ENCODE measurements at places on chromosomes 11 and 22.

DNA sequence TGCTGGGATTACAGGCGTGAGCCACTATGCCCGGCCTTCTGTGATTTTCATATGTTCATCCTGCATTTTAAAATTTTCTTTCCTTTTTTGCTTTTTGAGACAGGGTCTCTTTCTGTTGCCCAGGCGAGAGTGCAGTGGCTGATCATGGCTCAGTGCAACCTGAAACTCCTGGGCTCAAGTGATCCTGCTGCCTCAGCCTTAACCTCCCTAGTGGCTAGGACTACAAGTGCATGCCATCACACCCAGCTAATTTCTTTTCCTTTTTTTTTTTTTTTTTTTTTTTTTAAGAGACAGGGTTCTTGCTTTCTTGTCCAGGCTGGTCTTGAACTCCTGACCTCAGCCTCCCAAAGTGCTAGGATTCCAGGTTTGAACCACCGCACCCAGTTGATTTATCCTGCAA, 54.1 kb upstream of the WT1 start:
- DNase-seq: no peak

DNA sequence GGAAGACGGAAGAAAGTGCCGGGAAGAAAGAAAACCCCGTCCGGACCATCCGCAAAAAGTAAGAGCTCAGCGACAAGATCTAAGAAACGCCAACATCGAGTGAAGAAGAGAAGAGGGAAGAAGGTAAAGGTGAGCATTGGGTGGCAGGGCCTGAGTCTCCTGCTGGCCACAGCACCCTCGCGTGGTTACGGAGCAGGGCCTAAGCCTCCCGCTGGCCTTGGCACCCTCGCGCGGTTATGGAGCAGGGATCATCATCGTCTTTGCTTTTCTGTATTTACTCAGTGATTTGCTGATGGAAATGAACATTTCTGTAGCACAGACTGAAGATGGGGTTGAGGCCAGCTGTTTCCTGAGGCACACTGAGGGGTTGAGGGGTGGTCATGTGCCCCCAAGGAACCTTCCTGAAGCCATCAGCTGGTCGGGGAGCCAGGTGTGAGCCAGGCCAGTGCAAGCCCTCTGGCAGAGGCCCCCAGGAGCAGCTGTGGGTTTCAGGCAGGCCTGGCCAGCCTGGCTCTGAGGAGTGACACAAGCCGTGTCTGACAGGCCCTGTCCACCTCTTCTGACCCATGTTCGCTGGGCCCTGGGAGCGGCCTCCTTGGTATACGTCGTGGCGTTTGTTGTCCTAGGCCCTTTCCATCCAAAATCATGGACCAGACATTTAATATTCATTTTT, 14.0 kb downstream of the IRF7 start:
- no peak for DNase-seq

DNA sequence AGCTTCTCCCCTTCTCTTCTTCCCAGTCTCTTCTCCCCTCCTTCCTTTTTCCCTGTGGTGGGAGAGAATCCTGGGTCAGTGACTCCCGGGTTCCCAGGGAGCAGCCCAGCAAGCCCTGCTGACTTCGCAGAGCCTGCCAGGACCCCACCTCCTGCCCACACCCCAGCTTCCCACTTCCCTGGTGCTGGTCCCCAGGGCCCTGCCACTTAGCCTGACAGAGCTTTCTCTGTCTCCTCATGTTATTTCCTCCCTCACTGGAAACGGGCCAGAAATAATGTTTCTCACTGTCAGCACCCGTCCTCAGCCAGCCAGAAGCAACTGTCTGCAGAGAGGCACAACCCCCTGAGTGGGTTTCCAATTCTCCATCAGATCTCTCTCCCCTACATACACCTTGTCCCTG, 27.1 kb downstream of the C11orf96 start:
- DNase-seq: no peak

- DNase-seq: no peak
These were observed 48.4 kb upstream of the MPEG1 start for GRCh38 chr11:59261150-59261549.

DNA sequence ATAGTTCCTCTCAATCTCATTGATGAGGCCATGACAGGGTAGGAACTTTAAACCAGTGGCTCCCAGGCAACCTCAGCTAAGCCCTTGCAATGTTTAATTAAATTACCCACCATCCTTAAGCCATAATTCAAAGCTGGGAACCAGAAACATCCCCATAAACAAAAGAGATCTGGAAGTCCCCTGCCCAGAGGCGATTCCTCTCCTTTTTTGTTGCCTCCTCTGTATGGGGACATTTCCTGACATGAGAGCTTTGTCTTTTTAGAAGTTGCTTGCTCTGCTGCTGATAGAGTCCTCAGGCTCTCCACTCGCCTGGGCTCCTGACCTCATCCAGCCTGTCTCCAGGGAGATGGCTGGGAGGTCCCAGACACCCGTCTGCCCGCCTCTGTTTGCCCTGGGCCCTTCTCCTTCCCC, 3.2 kb downstream of the DTX4 start:
- DNase-seq: no peak

- DNase-seq: no peak
These were observed 64.6 kb downstream of the CDKN1C start for GRCh38 chr11:2820976-2821375.

GRCh38 chr22:43270314-43270908, 72.8 kb downstream of the SCUBE1 start:
- DNase-seq: no peak

DNA sequence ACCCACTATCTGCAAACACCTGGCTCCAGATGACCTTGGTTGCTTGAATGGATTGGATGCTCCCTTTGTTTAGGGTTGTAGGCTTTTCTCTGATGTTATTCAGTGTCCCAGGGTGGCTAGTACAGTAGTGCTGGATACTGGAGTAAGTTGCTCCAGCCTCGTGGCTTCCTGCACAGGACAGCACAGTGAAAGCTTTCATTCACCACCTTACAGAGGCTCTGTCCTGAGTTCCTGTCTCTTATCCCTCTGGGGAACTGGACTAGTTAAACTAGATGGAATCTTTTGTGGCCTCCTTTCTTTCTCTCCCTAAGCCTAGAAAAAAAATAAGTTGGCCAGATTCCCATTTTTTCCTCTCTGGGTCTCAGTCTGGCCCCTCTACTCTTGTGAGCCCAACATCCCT, 42.6 kb downstream of the MRPL48 start:
- no peak for DNase-seq

GRCh38 chr11:102216433-102217075, 100.7 kb upstream of the BIRC3 start:
- no peak for DNase-seq

DNA sequence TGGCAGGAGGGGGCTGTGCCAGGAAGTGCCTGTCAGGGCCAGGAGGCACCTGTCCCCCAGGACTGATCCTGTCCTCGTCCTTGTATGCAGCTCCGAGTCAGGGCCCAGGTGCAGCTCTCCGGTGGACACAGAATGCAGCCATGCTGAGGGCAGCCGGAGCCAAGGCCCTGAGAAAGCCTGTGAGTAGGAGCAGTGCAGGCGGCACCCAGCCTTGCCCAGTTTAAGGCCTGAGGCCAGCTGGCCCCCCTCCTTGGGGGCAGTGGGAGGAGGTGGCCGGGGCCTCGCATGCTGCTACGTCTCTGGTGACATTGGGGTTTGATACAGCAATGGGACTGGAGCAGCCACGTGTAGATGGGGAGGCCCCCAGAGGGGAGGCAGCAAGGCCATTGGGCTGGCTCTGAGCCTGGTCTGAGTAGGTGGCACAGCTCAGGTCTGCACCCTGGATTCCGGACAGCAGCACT, 34.9 kb downstream of the SBF1 start:
- no peak for DNase-seq

- DNase-seq: peak; percentile 94
These were observed 522 bp upstream of the UCP2 start for GRCh38 chr11:73982990-73983740.

- no peak for DNase-seq
These were observed 10.8 kb downstream of the PRR5L start for GRCh38 chr11:36306888-36307287.

- no peak for DNase-seq
These were observed 4.7 kb upstream of the ST3GAL4 start for GRCh38 chr11:126350836-126351235.

DNA sequence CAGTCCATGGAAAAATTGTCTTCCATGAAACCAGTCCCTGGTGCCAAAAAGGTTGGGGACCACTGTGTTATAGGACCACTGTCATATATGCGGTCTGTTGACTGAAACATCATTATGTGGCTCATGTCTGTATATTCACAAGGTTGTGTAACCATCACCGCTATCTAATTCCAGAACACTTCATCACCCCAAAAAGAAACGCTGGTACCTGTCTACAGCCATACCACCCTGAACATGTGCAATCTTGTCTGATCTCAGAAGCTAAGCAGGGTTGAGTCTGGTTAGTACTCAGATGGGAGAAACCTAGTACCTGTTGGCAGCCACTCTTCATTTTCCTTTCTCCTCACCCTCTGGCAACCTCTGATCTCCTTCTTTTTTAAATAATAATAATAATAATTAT, 12.9 kb upstream of the PIK3IP1 start:
- no peak for DNase-seq

- DNase-seq: no peak
These were observed 83.2 kb downstream of the ATXN10 start for GRCh38 chr22:45754822-45755221.

DNA sequence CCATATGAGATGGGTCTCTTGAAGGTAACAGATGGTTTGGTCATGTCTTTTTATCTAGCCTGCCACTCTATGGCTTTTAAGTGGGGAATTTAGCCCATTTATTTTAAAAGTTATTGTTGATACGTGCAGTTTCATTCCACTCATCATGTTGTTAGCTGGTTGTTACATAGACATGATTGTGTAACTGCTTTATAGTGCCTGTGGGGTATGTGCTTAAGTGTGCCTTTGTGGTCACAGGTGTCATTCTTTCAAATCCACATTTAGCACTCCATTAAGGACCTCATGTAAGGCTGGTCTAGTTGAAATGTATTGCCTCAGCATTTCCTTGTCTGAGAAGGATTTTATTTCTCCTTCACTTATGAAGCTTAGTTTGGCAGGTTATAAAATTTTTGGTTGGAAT, 263.8 kb upstream of the LUZP2 start:
- no peak for DNase-seq

- DNase-seq: no peak
These were observed 5.2 kb downstream of the SYT9 start for GRCh38 chr11:7256943-7257342.

DNA sequence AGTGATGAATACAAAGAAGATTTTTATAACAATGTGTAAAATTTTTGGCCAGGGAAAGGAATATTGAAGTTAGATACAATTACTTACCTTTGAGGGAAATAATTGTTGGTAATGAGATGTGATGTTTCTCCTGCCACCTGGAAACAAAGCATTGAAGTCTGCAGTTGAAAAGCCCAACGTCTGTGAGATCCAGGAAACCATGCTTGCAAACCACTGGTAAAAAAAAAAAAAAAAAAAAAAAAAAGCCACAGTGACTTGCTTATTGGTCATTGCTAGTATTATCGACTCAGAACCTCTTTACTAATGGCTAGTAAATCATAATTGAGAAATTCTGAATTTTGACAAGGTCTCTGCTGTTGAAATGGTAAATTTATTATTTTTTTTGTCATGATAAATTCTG, 5.3 kb downstream of the BIRC3 start:
- no peak for DNase-seq

DNA sequence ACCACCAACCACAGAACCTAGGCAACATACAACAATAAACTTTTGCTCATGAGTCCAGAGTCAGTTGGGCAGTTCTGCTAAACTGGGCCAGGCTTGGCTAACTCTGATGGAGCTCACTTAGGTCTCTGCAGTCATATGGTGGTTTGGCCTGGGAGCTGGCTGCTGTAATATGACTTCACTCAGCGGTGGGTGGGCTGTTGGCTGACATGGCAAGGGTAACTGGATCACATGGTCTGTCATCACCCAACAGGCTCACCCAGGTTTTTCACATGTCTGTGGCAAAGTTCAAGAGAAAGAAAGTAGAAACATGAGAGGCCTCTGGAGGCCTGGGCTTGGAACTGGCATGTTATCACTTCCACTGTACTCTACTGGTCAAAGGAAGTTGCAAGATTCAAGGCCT, 43.2 kb upstream of the CLMP start:
- DNase-seq: no peak

DNA sequence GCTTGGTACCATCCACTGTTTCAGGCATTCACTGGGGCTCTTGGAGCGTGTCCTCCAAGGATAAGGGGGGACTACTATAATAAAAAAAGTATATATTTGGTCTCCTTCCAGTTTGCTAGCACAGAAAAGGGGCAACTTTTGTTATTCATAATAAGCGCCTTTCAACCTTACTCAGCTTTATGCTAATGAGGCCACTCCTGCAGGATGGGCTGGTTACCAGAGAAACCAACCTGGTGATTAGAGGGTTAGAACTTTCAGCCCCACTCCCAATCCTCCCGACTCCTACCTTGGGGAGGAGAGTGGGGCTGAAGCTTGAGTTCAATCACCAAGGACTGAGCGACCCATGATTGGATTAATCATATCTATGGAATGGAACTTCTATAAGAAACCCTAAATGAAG, 31.8 kb downstream of the PPFIBP2 start:
- DNase-seq: no peak

DNA sequence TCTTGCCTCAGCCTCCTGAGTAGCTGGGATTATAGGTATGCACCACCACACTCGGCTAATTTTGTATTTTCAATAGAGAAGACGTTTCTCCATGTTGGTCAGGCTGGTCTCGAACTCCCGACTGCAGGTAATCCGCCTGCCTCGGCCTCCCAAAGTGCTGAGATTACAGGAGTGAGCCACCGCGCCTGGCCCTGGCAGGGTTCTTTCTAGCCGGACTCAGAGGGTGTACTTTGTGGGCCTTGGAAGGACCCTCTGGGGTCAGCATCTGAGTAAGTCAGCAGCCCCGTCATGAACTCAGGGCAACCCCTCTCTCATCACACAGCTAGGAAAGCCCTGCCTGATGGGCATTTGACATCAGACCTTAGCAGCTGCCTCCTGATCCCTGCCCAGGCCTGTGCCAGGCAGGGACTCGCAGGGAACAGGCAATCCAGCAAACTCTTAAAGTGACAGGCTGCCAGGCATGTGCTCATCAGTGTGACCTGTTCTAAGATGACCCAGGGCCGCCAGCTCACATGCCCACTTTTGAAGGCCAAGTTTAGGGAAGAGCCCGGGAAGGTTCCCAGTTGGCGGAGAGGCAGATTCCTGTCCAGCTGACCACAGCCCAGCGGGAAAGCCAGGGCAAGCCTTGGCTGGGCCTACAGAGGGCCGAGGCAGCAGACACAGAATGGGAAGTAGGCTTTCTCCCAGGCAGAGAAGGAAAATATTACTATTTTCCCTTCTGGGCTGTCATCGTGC, 92.9 kb downstream of the MORC2 start:
- DNase-seq: peak; percentile 74

GRCh38 chr22:37259540-37260029, 15.5 kb upstream of the RAC2 start:
- no peak for DNase-seq

All from dorsolateral prefrontal cortex (tissue), 122 donors.